ENCODE measurements at places on chromosomes 7 and 10.

DNA sequence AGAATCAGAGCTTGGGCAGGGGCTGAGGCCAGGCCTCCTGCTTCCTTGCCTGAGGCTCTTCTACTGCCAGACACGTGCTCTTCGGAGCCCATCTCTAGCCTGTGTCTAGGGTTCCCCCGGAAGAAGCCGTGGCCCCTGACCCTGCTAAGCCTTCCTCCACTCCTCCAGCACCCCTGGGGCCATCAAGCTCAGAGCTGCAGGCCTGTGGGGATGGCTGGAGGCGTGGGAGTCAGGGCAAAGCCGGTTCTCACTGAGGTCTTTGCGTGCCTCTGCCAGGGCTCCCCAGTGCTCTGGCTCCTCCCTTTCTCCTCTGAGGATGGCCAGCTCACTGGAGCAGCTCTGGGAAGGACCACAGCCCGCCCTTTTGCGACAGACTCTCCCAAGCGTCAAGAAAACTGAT, 34.4 kb downstream of the GHRHR start:
- no peak for DNase-seq

GRCh38 chr7:11026452-11027359, 53.0 kb downstream of the PHF14 start:
- DNase-seq, result no peak

DNA sequence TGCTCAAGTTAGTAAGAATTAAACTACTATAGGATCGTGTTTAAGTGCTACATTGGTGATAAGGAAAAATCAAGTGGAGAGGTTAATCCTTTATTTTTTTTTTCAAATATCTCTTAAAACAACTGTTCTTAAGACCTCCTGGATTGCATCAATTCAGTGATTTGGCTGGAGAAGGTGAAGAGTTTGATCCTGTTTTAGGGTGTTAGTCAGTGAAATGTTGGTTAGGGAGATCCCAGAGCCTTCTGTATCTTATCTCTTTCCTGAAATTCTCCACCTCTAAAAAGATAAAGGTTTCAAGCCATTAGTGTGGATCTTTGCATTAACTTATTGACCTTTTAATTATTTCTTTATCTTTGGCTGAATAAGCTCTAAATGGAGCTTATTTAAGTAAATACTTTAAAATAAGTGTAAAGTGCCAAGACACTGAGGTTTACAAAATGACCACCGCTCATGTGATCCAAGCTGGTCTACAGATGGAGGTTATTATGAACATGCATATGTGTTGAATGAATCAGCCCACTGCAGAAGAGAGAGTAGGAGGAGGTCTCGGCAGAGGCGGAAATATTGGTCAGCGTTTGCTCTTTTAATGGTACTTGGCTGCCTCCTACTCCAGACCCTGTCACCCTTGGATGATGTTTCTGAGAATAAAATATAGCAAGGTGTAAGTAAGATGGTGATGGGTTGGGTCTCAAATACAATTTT, 51.8 kb upstream of the BMPER start:
- DNase-seq, result no peak

DNA sequence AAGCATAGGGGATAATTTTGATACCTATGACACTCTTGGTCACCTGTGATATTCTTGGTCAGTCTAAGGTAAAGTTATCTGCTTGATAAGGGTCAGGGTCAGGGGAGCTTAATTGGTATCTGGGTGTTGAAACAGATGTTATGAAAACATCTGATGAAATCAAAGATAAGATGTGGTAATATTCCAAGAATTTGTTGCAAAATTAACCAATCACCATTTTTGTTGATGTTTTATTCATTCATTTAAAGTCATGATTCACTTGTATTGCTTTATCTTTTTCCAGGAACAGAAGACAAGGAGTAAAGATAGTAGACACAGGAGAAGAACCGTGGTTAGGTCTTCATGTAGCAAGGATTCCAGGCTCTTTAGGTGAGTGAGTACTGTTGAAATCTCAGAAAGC, 103.1 kb downstream of the SEMA3C start:
- no peak for DNase-seq

GRCh38 chr7:107035446-107035845, 9.1 kb upstream of the PRKAR2B start:
- DNase-seq, result no peak

DNA sequence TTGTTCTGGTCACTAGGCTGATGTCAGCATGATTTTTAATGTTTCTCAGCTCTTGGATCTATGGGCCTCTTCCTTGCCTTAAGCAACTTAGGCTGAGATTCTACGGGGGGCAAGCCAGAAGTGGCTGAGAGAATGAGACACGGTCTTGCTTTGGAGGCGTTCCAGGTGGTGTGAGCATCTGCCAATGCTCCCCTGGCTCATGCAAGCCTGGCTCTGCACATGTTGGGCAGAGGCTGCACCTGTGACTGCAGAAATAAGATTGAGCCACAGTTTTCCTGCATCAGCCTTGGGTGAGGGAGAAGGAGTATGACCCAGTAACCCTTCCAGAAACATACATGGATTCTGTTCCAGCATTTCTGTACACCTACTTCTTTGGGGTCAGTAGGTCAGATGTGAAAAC, 41.9 kb downstream of the C10orf120 start:
- no peak for DNase-seq

GRCh38 chr10:112487964-112488363, 40.9 kb downstream of the VTI1A start:
- DNase-seq, result no peak

GRCh38 chr10:132298038-132298881, 9.5 kb downstream of the STK32C start:
- DNase-seq, result no peak

DNA sequence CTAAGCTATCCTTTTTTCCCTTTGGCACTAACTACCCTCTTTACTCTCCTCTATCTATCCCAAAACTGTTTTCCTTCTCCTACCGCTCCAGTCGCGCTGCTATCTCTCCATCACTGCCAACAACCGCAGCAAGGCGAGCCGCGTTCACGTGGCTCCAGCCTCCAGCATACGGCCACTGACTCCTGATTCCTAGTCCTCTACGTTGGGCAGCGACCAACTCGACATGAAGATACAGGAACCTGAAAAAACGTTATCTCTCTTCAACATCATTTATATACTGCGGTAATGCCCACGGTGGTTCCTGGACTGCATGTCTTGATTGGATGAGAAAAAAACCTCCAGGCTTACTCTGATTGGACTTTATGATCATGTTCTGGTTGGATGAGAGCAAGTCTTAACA, 129.5 kb downstream of the ZNF716 start:
- DNase-seq, result no peak

DNA sequence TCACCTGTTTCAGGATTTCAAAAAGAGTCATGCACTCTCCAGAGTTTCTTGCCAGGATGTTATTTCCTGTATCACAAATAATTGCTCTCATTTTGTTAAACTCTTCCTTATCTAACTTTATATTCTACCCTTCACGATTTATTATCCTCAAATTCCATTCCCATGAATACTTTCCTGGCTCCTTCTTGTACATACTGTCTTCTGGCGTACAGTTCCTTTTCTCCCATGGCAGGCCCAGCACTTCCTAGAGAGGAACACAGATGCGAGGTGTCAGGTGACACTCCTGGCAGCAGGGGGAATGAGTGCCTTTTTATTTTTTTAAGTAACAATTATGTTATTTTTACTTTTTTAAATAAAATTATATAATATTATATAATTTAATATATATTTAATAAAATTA, 411.9 kb downstream of the TFEC start:
- DNase-seq, result no peak

DNA sequence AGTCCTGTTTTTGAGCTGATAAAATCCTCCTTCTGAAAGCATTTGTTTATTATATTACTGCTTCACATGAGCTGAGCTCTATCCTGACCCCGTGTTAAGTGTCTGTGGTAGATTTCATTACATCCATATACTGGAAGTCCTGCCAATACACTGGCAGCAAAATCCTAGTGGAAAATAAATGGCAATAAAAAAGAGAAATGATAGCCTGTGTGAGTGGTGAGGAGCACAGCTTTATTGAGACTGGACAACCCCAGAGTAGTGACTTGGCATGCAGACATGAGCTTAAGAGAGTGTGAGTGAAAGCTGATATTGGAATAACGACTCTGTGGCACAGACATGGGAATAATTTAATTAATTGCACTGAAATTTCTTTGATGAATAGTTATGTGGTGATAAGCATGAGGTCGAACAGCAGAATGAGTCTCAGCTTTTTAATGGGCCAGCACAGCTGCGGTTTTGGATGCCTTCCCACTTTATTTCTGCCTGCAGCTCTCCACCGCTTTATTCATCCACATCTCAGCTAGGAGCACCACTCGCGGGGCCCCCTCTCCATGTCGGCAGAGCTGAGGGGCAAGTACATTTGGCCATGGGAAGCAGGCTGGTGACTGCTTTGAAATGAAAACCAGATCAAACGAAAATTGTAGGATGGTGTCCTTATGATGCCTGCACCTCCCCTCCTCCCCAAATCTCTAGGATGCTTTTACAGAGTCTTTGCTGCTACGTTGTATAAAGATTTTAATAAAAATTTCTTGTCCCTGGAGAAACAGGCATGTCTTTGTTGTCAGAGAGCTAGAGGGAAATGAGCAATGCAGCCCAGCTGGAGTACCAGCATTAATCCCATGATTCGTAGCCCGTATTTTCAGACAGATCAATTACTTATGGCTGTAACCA, 494.3 kb downstream of the AUTS2 start:
- peak; percentile 37 for DNase-seq

DNA sequence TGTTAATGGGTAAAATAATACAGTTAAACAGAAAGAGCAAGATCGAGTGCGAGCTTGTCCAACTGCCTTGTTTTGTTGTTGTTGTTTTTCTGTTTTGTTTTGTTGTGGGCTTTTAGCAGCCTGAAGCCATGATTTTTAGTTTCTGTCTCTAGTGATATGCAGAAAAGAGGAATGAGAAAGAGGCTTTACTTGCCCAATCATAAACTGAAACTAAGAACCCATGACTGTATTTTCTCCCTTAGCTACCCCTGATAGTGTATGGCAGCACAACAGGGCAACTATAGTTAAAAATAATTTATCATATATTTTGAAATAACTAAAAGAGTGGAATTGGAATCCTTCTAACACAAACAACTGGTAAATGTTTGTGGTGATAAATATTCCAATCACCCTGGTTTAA, 493.9 kb downstream of the GLRX3 start:
- DNase-seq, result no peak

GRCh38 chr10:131430716-131431412, 119.3 kb upstream of the TCERG1L start:
- no peak for DNase-seq

Data from left renal cortex interstitium (tissue), 4 donors.